Activated T-helper 1 cell treated with anti-CD3 and anti-CD28 coated beads, Interleukin-12 subunit alpha, Interleukin-12 subunit beta, Interleukin-2, Interleukin-4 antibody, amounts not matched to agents 30 ng/mL and 10 ng/mL and 1 ng/mL, durations not matched to agents 14 hours and 24 hours and 36 hours (primary cell): ENCODE measurements at places on chromosomes 2 and 18.

DNA sequence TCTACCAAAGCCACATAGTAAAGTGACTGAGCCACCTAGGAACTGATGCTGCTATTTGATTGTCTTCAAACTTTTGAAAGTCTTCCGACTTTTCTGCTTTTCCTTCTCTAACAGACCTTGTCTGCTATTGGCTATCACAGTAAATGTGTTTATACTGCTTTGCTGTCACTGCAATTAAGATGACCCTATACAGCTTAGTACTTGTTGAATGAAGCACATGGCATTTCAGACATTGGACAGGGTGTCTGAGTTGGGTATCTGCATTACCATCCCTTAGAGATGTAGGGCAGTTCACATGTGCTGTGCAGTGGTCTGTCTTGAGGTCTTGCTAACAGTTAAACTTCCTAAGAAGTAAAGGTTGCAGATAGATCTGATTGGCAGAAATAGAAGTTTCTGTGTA lies 3.6 kb downstream of the WDR43 start:
- no peak for DNase-seq

DNA sequence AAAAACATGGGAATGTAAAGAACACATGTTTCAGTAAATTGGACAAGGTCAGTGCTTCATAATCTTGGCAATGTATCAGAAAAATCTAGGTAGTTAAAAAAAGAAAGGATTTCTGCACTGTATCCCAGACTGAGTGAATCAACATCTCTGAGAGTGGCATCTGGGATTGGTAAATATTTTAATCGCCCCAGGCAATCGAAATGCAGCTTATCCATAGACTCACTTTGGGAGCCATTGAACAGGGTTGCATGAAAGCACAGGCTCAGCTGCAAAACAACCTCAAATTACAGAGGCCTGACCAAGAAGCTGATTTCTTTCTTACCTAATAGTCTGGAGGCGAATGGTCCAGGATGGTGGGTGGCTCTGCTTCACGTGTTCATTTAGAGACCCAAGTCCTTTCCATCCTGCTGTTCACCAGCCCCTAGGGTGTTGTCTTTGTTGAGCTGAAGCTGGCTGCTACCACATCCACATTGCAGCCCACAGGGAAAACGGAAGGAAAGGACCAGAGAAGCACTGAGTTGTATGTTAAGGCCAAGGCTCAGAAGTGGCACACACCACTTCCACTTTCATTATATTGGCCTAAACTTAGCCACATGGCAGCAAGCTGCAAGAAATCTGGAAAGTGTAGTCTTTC lies 59.0 kb downstream of the MOGAT1 start:
- DNase-seq = no peak

- DNase-seq = no peak
Observed at GRCh38 chr2:32212295-32212694, 46.6 kb downstream of the SLC30A6 start.

DNA sequence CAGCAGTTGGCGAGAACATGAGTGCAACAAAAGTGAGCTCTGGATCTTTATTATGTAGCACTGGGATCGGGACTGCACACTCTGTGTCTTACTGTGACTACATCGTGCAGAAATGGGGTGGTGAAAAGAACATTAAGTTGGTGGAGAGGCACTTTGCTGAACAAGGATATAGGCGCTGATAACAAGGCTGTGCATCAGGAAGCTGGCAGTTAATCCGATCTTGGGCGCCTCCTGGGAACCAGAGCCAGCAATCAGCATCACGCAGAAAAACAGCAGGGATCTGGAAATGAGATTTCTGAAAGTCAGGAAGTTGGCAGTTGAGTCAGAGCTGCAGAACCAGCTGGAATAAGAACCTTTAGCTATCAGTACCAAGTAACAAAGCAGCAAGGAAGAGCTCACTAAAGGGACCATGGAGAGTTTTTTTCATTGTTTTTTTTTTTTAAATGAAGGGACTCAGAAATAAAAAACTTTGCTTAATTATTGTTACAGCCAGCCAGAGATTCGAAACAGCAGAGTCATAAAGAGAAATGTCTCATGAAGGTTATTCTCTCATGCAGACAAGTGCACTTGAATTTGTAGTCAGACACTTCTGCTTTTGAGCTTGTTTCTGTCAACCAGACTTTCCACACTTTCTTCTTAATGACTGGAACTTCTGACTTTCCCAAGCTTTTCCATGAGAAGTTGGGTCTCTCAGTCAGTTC lies 22.8 kb upstream of the MYO3B start:
- no peak for DNase-seq

- DNase-seq = no peak
Observed at GRCh38 chr2:113966832-113967231, 76.9 kb downstream of the ACTR3 start.

DNA sequence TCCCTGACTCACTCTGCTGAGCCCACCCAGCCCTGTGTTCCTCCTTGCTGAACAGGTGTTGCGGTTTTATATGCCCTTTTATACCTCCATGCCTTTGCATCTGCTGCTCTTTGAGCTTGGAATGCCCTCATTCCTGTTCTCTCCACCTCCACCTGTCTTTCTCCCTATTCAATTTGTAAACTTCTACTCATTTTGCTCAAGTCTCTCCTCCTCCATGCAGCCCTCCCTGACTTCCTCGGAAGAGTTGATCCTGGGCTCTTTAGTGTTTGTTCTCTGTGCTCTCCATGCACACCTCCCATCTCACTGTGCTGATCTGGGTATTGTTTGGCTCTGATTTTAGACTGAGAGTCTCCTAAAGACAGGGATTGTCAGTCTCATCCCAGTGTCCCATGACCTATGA lies 7.2 kb upstream of the OTOF start:
- no peak for DNase-seq

- peak; percentile 61 for DNase-seq
Observed at GRCh38 chr18:59846814-59847490, 52.8 kb upstream of the PMAIP1 start.

DNA sequence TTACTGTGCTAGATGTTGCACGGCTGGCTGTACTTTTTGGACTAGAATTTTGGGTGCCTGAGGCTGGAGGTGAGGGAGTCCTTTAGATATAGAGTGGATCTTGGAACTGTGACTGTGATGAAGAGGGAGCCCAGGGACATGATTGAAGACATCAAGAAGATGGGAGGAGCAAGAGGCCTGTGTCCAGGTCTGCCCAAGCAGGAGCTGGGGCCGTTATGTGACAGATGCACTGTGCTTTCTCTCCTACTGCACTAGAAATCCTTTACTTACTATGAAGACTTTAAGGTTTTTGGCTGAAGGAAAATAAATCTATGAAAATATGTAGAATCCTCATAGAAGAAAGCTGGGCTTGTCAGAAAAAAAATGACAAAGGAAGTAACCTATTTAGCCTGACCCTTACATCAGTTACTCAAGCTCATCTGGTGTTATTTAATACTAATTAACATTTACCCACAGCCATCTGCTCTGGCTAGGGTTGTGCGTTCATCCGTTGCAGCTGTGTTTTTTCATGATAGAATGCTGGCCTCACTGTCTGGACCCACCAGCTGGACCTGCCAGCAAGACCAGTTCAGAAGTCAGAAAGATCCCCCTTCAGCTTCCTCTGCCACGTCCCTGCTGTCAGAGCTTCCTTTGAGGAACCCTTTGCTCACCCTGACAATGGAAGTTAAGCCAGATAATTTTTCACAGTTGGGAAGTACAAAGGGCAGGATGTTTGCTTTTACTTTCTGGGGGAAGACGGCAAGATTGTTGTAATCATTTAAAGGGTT lies 16.7 kb downstream of the TSN start:
- no peak for DNase-seq

DNA sequence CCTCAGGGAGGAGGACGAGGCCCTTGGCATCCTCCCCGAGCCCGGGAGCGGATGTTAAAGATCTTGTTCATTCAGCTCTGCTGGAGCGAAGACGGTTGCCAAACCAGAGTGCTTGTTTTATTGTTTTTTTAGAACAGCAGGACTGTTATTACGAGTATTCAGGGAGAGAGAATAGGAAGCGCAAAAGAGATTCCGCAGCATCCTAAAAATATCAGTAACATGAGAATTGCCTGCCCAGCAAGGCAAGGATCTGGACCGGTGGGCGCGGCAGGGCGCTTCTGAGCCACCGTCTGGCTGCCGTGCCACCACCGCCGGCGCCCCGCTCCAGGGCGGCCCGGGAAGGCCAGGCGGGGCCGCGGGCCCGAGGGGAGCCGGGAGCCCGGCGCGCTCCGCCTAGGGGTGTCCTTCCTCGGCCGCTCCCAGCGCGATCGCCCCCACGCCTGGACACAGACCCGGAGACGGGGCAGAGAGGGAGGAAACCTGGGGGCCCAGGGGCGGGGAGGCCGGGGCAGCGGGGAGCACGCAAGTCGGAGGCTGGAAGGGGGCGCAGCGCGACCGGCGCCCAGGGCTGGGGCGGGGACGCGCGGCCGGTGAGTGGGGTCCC lies 843 bp downstream of the CYS1 start:
- DNase-seq = no peak

DNA sequence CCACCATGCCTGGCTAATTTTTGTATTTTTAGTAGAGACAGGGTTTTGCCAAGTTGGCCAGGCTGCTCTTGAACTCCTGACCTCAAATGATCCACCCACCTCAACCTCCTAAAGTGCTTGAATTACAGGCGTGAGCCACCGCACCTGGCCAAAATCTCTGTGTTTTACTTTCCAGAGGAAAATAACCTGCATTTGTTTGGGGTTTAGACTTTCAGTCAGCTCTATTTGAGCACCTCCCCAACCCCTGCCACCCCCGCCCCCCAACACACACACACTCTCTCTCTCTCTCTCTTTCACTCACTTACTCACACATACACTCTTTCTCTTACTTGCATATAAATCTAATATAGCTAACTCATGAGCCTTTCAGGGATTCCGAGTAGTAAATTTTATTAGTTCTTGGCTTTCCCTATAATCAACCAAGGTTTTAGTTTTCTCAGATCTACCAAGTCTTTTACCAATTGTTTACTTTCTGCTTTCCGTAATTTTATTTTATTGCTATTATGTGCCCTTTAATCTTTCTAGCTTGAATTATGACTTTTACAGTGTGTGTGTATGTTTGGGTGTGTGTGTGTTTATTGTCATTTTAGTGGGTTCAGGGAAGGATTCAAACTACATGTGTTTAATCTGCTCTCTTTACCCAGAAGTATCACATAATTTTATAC lies 24.5 kb downstream of the MFSD6 start:
- DNase-seq = no peak

- no peak for DNase-seq
Observed at GRCh38 chr2:226308323-226308680, 491.3 kb downstream of the IRS1 start.

GRCh38 chr2:231800493-231801091 lies 14.3 kb downstream of the COPS7B start:
- no peak for DNase-seq

GRCh38 chr2:130957915-130958314 lies 121.2 kb downstream of the ARHGEF4 start:
- DNase-seq = no peak

DNA sequence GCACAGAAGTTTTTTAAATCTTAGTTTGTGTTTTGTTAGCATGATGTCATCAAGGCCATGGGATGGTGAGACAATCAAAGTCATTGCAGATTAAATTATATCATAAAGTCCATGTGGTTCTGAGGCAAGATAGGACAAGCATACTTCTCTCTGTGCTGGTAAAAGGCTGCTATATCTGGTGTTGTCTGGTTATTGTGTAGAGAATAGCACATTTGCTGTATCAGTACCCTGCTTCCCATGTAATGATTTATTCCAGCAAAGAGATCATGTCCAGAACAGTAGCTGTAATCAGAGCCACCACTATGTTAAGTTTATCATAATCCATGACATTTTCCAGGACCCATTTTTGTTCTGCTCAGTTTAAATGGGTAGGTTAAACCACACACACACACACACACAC lies 123.0 kb downstream of the TTC27 start:
- no peak for DNase-seq

- no peak for DNase-seq
Observed at GRCh38 chr2:1854729-1855547, 110.6 kb upstream of the PXDN start.

DNA sequence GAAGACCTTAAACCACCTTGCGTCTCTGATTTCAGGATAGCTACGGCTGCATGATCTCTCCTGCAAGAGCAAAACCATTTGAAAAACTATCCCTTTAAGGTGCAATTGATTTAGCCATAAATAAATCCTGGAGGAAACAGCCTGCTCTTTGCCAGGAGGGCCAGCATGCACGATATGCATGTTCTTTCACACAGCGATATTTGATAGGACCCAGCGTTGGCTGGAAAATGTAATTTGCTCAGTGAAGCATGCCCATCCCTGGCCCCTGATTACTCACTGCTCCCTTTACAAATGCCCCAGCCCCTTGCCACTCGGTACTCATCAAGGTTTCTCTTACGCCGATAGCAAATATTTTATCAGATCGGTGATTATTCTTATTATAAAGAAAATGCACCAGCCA lies 315.4 kb downstream of the CDH2 start:
- DNase-seq = no peak

GRCh38 chr18:11155034-11155759 lies 5.8 kb upstream of the PIEZO2 start:
- no peak for DNase-seq

- no peak for DNase-seq
Observed at GRCh38 chr2:122168799-122169198, 413.3 kb downstream of the TSN start.

DNA sequence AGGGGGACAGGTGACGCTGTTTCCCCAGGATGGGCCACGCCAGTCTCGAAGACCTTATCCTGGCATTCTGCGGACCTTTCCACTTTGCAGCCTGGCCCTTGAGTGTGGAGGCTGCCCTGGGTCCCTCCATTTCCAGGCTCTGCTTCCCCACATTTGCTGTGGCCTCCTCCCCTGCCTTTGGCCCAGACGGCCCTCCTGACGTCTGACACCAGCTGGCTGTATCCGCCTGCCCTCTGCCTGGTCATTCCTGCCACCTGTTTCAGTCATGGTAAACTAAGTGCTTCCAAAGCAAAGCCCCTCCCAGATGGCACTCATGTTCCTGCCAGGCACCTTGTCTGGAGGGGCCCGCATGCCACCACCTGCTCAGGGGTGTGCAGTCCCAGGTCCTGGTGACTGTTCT lies 95.1 kb downstream of the ASB1 start:
- DNase-seq = no peak

DNA sequence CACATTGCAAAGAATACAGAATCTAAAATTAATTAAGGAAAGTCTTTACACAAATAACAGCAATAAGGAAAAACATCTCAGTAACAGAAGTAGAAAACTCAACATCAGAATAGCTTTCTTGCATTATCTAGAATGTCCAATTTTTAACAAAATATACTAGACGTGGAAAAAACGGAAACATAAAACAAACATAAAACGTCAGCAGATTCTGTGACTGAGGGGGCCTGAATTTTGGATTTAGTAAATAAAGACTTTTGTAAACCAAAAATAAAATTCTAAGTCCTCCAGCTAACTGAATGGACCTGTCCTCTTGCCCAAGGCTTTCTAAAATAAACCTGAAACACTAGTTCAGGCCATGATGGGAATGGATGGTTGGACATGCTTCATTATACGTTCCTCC lies 773.5 kb upstream of the LRRTM1 start:
- DNase-seq = no peak
